ENCODE measurements at places on chromosomes 3 and 15.

- no peak for DNase-seq
These were observed 165.1 kb downstream of the PPM1L start for GRCh38 chr3:160921020-160921635.

GRCh38 chr3:96192966-96193550 is 621.3 kb upstream of the EPHA6 start:
- no peak for DNase-seq

GRCh38 chr15:59946084-59946483 is 58.0 kb upstream of the FOXB1 start:
- DNase-seq = no peak

- DNase-seq = no peak
These were observed 18.1 kb downstream of the CD200 start for GRCh38 chr3:112351036-112351435.

DNA sequence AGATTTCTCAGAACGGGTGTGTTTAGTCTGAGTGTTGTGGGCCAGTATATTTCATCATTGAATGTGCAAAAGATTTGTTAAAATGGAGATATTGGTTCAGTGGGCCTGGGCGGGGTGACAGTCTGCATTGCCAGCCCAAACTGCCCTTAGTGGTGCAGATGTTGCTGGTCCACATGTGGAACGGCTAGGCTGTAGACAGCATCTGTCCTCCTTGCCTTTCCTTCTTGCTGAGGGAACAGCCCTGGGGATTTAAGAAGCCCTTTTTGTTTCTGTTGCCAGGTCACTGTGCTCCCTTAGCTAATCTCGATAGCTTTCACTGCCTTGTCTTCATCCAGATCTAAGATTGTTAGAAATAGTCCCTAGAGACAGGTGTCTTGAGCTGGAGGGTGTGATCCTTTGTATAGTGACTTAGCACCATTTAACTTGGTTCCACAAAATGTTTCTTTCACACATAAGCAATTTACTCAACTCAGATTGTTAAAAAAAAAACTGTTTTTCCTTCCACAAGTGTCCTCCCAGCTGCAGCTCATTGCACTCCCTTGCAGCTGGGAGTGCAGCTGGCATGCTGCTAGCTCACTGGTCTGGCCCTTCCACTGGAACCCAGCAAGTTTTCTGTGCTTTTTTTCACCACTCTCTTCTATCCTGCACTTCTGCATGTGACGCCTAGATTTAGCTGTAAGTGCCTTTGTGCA is 37.5 kb downstream of the GAP43 start:
- no peak for DNase-seq

- no peak for DNase-seq
These were observed 70.5 kb downstream of the LRTM1 start for GRCh38 chr3:54857343-54857742.

GRCh38 chr15:84947947-84948830 is 33.5 kb upstream of the PDE8A start:
- DNase-seq = no peak

DNA sequence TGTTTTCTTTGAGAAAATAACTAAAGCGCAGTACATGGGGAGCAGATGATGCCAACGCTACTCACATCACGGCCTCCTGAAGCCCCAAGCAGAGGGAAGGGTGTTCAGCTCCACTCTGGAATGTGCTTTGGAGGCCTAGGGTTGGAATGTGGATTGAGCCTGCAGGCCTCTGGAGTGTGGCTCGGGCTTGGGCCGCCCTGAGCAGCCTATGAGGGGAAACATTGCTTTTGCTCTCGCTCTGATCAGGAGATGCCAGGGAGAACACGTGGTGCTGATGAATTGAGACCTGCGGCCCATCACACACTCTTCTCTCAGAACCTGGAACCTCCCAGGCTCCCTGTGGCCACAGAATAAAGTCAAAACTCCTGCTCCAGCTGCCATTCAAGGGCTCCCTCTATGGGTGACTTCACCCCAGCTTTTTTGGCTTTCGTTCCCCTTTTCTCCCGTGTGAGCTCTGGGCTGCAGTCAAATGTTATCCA is 23.3 kb downstream of the CCDC13 start:
- no peak for DNase-seq

DNA sequence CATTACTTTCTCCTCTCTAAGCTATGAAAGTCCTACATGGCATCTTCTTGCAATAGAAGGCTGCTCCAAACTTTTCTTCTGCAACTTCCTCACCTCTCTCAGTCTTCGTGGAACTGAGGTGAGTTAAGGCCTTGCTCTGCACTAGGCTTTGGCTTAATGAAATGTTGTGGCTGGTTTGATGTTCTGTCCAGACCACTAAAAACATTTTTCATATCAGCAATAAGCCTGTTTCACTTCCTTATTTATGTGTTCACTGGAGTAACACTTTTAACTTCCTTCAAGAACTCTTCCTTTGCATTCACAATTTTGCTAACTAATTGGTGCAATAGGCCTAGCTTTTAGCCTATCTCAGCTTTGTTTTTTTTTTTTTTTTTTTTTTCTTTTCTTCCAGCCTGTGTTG is 335.3 kb upstream of the NECTIN3 start:
- no peak for DNase-seq

GRCh38 chr3:113531826-113532697 is at the start of gene SIDT1:
TSS of gene SIDT1 (plus strand) at chr3:113532555. CDS start at chr3:113533022, 467 bp downstream.
- no peak for DNase-seq

DNA sequence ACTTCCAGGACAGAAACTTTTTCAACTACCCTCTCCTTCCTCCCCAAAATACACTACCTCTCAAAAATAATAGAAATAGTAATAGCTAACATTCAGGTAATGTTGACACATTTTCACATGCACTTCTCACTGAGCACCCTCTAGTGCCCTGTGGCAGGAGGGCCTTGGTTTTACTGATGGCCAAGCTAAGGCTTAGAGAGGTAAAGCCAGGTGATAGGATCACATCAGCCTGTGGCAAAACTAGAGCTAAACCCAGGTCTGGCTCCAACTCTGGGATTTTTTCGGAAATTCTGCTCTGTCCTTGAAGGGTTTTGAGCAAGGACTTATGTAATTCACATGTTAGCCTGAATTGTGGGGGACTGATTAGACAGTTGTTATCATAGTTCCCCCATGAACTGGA is 922 bp upstream of the TAMM41 start:
- DNase-seq = no peak

DNA sequence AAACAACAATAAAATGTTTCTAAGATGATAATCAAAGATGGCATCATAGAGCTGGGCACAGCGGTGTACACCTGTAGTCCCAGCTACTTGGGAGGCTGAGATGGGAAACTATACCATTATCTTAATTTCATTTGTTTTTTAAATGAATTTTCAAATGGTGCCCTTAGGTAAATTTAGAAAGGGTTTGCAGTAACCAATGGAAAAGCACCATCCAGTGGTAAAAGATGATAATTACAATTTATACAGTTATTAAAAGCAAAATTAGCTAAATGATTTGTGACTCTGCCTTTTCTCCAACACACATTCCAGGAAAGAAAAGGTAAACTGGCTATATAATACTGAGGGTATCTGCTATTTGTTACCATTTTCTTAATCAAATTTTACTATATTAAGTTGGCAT is 14.4 kb upstream of the ANKRD28 start:
- DNase-seq = no peak

- DNase-seq = no peak
These were observed 3.9 kb upstream of the ZNF80 start for GRCh38 chr3:114241262-114241661.

DNA sequence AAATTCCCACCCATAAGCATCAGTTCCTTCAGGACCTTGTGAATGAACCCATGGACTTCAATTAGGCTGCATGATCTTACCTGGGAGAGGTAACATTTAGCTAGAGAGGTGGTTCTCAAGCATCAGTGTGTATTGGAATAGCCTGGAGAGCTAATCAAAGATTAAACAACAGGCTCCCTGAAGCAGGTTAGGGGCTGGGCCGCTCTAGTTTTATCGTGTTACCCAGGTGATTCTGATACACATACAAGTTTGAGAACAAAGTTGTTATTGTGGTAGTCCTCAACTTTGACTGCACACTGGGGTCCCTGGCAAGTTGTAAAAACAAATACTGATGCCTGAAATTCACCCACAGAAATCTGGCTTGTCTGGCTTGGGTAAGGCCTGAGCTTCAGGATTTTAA is 31.2 kb downstream of the MYH15 start:
- DNase-seq = peak; percentile 11

DNA sequence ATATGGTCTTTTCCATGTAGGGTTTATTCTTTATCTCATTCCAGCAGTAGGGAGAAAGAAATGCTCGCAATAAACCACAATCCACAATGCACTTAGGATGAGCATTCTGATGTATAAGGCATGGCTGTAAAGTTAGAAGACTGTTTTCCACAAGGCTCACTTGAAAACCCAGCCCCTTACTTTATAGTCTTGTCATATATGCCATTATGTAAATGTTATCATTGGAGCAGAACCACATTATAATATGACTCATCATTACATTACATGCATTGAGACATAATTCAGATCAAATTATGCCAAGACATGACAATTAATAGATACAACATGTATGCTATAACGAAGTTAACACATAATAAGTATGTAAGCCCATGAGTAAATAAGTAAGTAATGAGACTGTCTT is 348.1 kb downstream of the LSAMP start:
- no peak for DNase-seq

DNA sequence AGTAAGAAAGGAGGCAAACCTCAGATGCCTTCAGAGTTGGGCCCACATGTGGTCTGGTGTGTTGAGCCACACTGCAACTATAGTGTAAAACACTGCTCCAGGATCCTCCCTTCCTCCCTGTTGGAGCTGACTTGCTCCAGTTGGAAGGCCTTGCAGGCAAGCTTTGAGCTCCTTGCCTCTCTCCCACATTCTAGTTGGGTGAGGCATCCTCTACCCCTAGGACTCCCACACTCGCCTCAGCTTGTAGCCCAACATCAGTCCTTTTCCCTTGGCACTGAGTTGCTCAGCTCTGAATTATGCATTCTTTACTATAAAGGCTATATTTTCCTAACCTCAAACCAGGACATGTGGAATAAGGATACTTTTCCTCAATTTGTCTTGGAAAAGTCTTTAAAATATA is 143.9 kb downstream of the NECTIN3 start:
- no peak for DNase-seq

- no peak for DNase-seq
These were observed 26.7 kb downstream of the TBC1D2B start for GRCh38 chr15:78050826-78051225.

DNA sequence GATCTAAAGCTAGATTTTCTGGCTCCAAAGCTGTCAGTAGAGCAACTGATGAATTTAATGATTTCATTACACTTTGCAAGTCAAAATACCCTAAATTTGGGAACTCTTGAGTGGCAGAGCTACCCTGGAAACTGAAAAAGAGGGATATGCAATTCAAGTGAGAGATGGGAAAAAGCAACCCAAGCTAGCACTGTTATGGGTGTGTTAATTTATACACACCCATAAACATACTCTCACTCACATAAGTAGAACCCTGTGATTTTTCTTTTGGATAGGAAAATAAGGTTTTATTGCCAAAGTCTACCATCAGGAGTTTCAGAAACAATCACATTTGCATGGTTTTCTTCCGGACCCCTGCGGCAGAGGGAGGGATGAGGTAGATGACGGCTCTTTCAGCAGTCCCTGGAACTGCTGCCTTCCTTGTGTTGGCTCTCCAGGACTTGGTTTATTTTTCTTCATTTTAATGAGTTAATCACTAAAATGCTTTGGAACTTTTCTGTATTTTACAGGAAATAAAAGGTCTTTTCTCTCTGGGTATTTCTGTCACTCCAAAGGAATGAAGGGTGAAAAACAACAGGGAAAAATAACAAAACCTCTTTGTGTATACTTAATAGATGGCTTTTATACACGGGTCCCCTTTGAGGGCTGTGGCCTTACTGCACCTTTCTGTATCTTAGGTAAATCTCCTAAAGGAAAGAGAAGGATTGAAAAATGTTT is 63.8 kb downstream of the TTC23 start:
- DNase-seq = no peak

- no peak for DNase-seq
These were observed 45.8 kb downstream of the SPSB4 start for GRCh38 chr3:141096981-141097380.

DNA sequence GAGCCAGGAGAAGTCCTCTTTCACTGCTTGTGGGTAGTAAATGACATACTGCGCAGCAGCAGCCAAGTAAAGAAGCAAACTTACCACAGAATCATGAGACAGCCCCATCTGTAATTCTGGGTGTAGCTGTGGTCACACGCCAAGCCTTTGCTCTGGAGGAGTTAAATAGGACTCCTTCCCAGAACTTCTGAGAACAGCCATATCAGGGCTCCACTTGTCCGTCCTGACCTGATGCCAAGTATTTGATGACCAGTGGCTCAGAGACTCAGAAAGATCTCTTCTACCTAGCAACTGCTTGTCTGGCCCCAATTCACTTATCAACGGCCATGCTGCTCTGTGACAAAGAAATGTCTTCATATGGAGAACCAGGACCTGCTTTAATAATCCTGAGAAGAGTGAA is 20.6 kb upstream of the GOLIM4 start:
- no peak for DNase-seq
